ENCODE measurements at places on chromosomes 12 and 14.
A peak's percentile ranks its signal among the peaks of the same experiment; 100 is the strongest.

DNA sequence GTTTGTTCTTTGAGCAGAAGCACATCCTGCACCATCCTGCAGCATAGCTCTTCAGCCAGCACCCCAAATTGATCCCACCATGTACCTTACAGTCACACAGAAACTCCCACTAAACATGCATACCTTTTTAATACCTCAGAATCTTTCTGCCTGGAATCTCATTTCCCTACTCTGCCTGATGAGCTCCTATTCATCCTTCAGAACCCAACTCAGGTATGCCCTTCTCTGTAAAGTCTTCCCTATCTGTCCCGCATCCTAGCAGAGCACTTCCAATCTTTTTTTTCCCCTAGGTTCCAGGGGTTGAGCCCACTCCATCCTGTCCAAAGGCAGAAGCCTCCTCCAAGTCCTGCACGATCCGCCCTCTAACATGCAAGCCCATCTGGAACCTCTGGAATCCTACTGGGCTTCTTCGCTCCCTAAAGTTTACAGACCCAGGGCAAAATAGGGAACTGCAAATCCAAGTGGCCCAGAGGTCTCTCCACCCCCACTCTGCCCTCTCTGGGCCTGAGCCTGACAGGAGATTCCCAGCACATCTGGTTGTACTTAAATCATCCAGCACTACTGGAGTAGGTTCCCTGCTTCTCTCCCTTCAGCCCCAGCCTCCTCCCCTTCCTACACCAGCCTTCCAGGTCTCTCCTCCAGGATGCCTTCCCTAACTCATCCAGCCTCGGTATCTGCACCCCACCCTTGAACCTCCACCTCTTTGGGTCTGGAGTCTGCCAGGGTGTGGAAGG is 4.1 kb upstream of the FIGNL2 start:
- H3K4me1 ChIP-seq, result no peaks in the 10 kb centered on the region
- peaks cover 7% of the 10 kb centered on the region for H3K27me3 ChIP-seq
- DNase-seq, result no peak
- H3K27ac ChIP-seq, result no peak overlapping the region
- H3K36me3 ChIP-seq, result no peaks in the 10 kb centered on the region

- no peaks in the 10 kb centered on the region for H3K4me1 ChIP-seq
- no peaks in the 10 kb centered on the region for H3K27me3 ChIP-seq
Observed at GRCh38 chr14:57227083-57227482, 41.6 kb downstream of the EXOC5 start.

DNA sequence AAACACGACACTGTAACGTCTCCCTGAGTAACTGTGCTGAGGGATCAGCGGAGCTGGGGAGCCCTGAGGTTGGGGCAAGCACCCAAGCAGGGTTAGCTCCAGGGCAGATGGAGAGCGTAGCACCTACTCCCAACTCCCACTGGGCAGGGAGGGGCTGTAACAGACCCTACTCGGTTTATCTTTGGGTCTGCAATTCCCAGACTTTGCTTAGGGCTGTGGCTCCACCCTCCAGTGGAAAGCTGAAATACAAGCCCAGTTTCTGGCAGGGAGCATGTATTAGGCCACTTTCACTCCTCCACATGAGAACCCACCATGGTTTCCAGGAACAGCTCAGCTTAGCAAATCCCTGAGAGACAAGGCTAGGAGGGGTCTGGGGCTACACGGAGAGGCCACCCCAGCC is 17.3 kb upstream of the TC2N start:
- no peaks in the 10 kb centered on the region for H3K36me3 ChIP-seq
- H3K27me3 ChIP-seq, result no peaks in the 10 kb centered on the region
- no peak for DNase-seq
- H3K27ac ChIP-seq, result peak overlapping the region; percentile 66
- peaks cover under 1% of the 10 kb centered on the region for H3K4me1 ChIP-seq

DNA sequence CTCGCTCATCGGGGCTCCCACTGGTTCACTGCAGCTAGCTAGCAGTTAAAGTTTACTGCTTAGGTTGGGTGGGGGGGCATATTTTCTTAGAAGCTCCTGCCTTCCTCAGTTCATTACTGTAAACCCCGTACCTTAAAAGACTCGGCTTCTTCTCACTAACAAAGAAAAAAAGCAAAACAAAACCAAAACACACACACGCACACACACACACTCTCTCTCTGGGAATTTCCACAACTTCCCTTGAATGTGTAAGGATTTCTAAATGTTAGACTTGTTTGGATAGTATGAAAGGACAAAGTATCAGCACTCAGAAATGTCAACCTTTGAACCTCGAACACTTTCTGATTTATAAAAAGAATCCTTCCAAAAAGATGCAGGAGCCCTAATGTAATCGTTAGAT is 927 bp downstream of the PTHLH start:
- peaks cover 79% of the 10 kb centered on the region for H3K27me3 ChIP-seq
- no peaks in the 10 kb centered on the region for H3K36me3 ChIP-seq
- peaks cover 25% of the 10 kb centered on the region for H3K4me1 ChIP-seq
- H3K27ac ChIP-seq, result no peak overlapping the region

DNA sequence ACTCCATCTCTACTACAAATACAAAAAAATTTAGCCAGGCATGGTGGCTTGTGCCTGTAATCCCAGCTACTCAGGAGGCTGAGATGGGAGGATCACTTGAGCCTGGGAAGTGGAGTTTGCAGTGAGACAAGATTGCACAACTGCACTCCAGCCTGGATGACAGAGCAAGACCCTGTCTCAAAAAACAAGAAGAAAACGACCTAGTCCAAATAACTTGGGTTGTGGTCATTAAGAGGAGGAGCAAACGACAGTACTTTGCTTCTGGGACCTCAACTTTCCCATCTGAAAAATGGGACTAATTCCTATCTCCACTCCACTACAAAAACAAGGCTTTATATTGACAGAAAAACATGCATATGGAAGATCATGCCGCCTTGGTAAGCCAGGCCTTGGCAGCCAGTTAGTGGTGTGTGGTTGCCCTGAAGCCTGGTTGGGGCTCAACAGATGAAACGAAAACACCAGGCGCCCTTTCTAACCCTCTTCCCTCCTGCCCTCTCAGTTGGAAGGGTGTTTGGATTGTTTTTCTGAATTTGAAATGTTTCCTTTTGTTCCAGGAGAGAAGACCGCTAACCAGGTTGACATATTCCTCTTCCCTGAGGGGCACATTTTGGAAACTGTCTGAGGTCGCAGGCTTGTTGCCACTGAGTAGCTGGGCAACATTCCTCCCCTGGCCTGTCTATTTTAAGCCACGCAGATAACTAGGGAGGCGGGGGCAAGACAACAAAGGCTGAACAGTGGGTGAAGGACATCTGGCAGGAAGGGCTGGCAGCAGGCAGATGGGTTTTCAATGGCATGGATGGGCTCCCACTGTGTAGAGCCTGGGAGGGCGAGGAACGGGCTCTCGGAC is 13.7 kb upstream of the VPS37B start:
- H3K4me3 ChIP-seq, result no peak overlapping the region
- no peaks in the 10 kb centered on the region for H3K27me3 ChIP-seq
- H3K27ac ChIP-seq, result no peak overlapping the region
- peaks cover 17% of the 10 kb centered on the region for H3K4me1 ChIP-seq
- no peak for DNase-seq

GRCh38 chr12:6222078-6222654 is 22.0 kb downstream of the CD9 start:
- peaks cover 44% of the 10 kb centered on the region for H3K4me1 ChIP-seq
- H3K4me3 ChIP-seq, result no peak overlapping the region
- peak overlapping the region; percentile 19 for H3K27ac ChIP-seq
- no peaks in the 10 kb centered on the region for H3K27me3 ChIP-seq
- H3K36me3 ChIP-seq, result no peaks in the 10 kb centered on the region

- DNase-seq, result peak; percentile 88
- H3K27me3 ChIP-seq, result no peaks in the 10 kb centered on the region
- H3K27ac ChIP-seq, result peak overlapping the region; percentile 94
- H3K4me1 ChIP-seq, result peaks cover 63% of the 10 kb centered on the region
- H3K4me3 ChIP-seq, result peak overlapping the region; percentile 68
Observed at GRCh38 chr12:54017027-54017788, 8.4 kb downstream of the HOXC8 start.

- DNase-seq, result no peak
- no peaks in the 10 kb centered on the region for H3K36me3 ChIP-seq
- H3K4me3 ChIP-seq, result peak overlapping the region; percentile 54
- no peaks in the 10 kb centered on the region for H3K4me1 ChIP-seq
- H3K27me3 ChIP-seq, result peaks cover 2% of the 10 kb centered on the region
Observed at GRCh38 chr12:128853600-128854197, 421 bp downstream of the GLT1D1 start.

- no peak overlapping the region for H3K4me3 ChIP-seq
- DNase-seq, result no peak
- no peaks in the 10 kb centered on the region for H3K27me3 ChIP-seq
- H3K4me1 ChIP-seq, result no peaks in the 10 kb centered on the region
- no peak overlapping the region for H3K27ac ChIP-seq
Observed at GRCh38 chr14:49733836-49734235, 34.1 kb upstream of the KLHDC2 start.

GRCh38 chr14:98724734-98725133 is 547.3 kb downstream of the BCL11B start:
- H3K4me3 ChIP-seq, result no peak overlapping the region
- H3K27me3 ChIP-seq, result no peaks in the 10 kb centered on the region
- H3K4me1 ChIP-seq, result no peaks in the 10 kb centered on the region
- DNase-seq, result no peak
- no peaks in the 10 kb centered on the region for H3K36me3 ChIP-seq

DNA sequence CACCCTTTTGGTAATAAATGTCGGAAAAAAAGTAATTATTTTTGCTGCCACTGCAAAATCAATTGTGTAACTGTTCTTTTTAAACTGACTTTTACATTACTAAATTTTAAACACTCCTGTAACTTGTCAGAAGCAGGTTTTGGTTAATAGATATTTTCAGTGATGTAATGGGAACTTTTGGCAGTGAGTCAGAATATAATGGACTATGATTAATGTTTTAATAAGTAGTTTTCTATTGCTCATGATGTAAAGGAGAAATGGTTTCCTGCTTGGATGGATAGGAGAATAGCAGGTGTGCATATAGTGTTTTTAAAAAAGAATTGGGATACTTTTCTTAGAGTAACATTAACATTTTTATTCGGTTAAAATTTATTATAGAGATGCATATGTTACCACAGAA is 58.8 kb downstream of the TRMT5 start:
- no peaks in the 10 kb centered on the region for H3K27me3 ChIP-seq
- H3K4me1 ChIP-seq, result no peaks in the 10 kb centered on the region
- H3K36me3 ChIP-seq, result no peaks in the 10 kb centered on the region
- no peak for DNase-seq
- no peak overlapping the region for H3K27ac ChIP-seq
- H3K4me3 ChIP-seq, result no peak overlapping the region

DNA sequence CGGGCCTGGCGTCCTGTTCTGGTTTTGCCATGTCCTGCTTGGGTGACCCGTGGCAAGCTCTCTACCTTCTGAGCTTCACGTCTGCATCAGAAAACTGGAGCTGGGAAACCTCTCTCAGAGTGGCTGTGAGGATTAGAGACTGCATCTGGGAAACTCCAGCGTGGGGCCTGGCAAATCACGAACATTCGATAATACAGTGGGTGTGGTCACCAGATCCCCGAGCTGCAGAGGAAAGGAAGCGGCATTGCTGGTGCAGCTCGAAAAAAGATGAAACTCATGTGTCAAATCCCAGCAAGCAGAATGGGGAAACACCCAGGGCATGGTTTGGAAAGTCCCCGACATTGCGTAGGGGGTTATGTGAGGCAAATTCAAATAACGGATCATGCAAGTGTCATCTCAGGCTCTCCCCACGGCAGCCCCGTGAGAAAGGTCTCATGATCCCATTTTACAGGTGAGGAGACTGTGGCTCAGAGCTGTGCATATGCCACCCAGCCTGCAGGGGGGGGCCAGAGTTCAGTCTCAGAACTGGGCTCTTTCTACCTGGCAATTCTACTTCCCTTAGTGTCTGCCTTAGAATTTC is 98.1 kb upstream of the VRK1 start:
- H3K27ac ChIP-seq, result no peak overlapping the region
- no peak overlapping the region for H3K4me3 ChIP-seq
- H3K27me3 ChIP-seq, result no peaks in the 10 kb centered on the region
- H3K4me1 ChIP-seq, result no peaks in the 10 kb centered on the region
- no peaks in the 10 kb centered on the region for H3K36me3 ChIP-seq

GRCh38 chr12:24560831-24561271 is 388.1 kb downstream of the BCAT1 start:
- peak overlapping the region; percentile 73 for H3K4me3 ChIP-seq
- DNase-seq, result no peak
- H3K27me3 ChIP-seq, result peaks cover 15% of the 10 kb centered on the region
- no peaks in the 10 kb centered on the region for H3K36me3 ChIP-seq

GRCh38 chr14:88421286-88421685 is 35.8 kb downstream of the SPATA7 start:
- no peak for DNase-seq
- H3K36me3 ChIP-seq, result peaks cover 20% of the 10 kb centered on the region
- no peaks in the 10 kb centered on the region for H3K27me3 ChIP-seq
- no peaks in the 10 kb centered on the region for H3K4me1 ChIP-seq
- H3K27ac ChIP-seq, result no peak overlapping the region

DNA sequence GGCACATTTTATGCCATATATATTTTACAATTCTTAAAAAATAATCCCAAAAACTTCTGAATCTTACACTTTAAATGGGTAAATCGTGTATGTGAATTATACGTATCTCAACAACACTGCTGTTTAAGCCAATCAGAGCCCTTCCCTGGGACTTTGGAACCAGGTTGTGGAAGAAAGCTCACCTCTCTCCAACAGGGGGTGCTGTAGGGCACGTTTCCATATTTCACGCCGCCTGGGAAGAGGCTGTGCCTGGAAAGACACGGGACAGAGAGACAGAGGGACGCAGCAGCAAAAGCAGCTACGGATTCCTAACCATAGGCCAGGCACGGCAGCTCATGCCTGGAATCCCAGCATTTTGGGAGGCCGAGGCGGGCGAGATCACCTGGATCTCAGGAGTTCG is 29.4 kb upstream of the FBRSL1 start:
- peaks cover 19% of the 10 kb centered on the region for H3K27me3 ChIP-seq
- no peaks in the 10 kb centered on the region for H3K36me3 ChIP-seq
- no peaks in the 10 kb centered on the region for H3K4me1 ChIP-seq
- DNase-seq, result no peak

- H3K4me3 ChIP-seq, result no peak overlapping the region
- no peaks in the 10 kb centered on the region for H3K36me3 ChIP-seq
- no peaks in the 10 kb centered on the region for H3K4me1 ChIP-seq
Observed at GRCh38 chr14:88868558-88869159, 44.2 kb downstream of the TTC8 start.

DNA sequence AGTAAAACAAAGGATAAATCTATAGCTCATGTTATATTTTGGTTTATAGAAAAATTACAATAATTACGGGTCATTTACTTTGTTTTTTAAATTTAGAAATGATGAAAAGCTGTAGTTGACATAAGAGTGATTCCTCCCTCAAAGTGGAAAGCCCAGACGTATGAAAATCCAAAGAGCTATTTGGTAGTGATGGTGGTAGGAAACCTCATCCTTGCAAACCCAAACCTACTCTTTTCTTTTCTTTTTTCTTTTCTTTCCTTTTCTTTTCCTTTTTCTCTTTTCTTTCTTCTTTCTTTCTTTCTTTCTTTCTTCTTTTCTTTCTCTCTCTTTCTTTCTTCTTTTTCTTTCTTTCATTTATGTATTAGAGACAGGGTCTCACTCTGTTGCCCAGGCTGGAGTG is 190.3 kb upstream of the RASSF8 start:
- DNase-seq, result no peak
- H3K27me3 ChIP-seq, result no peaks in the 10 kb centered on the region
- H3K4me3 ChIP-seq, result no peak overlapping the region
- H3K36me3 ChIP-seq, result no peaks in the 10 kb centered on the region
- H3K4me1 ChIP-seq, result no peaks in the 10 kb centered on the region
